ENCODE measurements at places on chromosomes 13 and 19.

DNA sequence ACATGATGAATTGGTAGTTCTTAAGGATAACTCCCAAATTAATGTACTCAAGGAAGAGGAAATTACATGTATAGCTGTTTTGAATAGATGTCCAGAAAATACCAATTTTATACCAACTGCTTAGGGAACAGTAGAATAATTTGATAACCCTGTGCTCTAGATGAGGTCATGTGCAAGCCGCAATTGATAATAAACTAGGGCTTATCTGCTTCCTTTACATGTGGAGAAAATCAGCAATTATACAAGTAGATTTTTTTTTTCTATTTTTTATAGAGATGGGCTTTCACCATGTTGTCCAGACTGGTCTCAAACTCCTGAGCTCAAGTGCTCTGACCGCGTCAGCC is 9.3 kb downstream of the TPT1 start:
- no peak for DNase-seq

DNA sequence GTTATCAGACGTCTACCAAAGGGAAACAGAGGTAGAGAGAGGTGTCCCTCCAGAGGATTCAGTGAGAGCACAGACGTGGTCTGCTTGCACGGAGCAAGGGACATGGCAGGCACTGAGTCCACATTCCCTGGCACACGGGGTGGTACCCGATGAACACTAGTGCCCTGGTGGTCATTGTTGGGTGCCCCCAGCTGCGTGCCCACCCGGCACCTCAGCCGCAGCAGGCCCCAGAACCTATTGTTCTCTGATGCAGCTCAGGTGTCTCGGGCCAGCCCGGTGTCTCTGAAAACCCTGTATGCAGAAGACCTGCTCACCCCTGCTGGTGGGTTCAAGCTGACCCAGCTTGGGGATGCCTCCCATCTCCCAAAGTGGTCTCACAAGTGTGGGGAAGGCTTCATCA is 11.9 kb downstream of the SUGP1 start:
- no peak for DNase-seq

DNA sequence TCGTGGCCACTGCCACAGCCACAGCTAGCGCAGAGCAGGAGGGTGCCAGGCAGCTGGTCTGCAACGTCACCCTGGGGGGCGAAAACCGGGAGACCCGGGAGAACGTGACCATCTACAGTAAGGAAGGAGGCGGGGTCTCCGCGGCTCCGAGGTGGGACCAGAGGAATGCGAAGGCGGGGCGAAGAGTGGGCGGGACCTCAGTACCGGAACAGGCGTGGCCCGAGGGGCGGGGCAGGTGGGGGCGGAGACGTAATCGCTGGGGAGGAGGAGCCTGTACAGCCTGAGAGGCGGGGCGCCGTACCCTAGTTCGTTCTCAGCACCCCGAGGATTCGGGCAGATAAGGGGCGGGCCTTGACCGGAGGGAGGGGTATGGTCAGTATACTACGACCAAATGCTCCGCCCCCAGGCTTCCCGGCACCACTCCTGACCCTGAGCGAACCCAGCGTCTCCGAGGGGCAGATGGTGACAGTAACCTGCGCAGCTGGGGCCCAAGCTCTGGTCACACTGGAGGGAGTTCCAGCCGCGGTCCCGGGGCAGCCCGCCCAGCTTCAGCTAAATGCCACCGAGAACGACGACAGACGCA is 2.5 kb downstream of the ICAM5 start:
- DNase-seq = peak; percentile 74

- DNase-seq = peak; percentile 81
Observed at GRCh38 chr13:29594303-29594709, 1.2 kb downstream of the SLC7A1 start.

DNA sequence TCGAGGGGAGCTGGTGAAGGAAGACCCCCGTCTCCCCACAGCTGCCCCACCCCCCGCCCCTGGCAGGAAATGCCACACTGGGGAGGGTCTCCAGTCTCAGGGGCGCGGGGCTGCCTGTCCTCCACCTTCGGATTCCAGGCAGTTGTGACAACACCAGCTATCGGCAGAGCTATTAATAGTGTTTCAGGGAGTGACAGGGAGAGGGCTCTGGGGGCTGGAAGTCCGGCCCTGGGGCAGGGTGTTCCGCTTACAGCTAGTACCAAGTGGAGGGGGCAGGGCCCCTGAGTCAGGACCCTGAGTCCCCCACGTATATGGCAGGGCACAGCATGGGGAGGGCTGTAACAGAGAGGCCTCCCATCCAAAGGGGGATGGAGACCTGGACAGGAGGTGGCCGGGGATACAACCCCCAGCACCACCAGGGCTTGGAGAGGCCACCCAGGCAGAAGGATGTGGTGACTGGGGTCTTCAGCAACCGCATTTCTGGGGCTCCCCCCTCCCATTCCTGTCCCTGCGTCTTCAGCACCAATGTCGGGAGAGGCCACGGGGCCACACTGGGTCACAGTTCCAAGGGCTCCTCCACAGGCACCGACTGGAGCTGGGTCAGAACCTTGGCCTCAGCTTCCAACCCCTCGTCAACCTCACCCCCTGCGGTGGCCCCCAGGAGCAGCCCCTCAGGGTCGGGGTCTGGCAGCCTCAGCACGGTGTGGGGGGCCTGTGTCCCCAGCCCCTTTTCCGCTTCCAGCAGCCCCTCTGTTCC is 3.9 kb downstream of the SIX5 start:
- no peak for DNase-seq

GRCh38 chr13:75512253-75512652 is 25.4 kb downstream of the COMMD6 start:
- DNase-seq = no peak

- DNase-seq = no peak
Observed at GRCh38 chr13:87087741-87088140, 583.4 kb upstream of the SLITRK5 start.

GRCh38 chr19:18073197-18073596 is 13.5 kb downstream of the IL12RB1 start:
- DNase-seq = no peak

DNA sequence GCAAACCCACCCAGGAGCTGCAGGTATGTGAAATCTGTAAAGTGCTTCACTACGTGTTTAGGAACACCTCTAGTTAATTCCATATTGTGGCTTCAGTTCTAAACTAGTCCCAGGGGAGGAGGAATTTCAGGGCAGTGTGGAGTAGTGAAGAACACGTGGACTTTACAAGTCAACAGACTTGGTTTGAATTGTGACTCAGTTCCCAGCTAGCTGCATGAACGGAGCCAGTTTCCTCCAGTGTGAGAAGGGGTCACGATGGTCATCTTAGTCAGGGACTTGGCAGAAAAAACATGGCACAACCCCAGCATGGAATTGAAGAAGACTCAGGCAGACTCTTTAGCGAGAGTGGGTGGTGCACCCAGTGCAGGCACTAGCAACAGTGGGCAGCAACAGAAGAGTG is 175.7 kb upstream of the UBL3 start:
- no peak for DNase-seq

DNA sequence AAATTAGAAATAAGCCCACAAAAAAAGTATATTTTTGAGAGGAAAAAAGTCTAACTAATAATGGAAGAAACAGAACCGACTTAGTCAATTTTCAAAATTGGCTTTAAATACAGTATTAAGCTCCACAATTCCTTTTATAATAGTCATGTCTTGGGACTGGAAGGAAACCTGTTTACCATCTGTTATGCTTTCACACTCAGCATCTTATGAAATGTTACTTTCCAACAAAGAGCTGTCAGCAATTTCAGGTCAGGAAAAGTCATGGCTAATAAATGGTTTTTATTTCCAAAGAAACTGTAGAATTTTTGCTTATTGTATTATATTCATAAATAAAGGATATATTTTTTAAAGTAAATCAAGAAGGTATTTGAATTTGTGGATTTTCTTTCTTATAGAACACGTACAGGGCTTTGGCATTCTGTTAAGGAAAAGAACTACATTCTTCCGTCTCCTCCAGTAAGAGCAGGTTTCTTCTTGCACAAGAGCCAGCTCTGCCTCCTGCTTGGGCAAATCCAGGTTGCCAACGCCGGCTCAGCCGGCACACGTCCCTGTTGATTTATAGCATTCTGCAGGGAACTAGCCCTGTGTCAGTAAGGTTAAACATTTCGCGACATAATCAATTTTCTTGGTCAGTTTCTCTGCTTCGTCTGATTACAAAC is 52.9 kb upstream of the GPR12 start:
- no peak for DNase-seq

DNA sequence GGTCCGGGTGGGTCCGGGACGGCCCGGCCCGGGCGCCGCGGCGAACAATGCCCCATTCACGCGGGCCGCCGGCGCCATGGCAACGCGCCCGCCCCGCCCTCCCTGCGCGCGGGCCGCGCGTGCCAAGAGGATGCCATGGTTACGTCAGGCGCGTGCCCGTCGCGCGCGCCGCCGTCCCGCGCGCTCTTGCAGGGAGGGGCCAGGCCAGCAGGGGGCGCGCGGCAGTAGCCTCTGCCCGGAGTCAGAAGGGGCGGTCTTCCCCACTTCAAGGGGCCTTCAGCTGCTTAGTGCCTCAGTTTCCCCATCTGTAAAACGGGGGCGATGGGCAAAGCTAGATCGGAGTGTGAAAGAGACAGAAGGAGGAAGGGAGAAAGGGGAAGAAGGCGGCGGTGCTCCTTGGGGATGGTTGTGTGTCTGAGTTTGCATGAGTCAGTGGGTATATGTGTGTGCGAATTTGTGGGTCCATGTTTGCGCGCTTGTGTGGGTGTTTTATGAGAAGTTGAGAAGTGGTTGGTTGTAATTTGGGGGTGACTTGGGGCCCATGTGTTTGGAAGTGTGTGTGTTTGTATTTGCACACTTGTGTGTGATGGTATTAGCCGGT is 11.6 kb upstream of the NFIX start:
- DNase-seq = peak; percentile 43

- DNase-seq = no peak
Observed at GRCh38 chr13:109271061-109271460, 515.3 kb downstream of the IRS2 start.

GRCh38 chr13:109314101-109314500 is 472.3 kb downstream of the IRS2 start:
- DNase-seq = no peak

- DNase-seq = no peak
Observed at GRCh38 chr13:89980896-89981295, 1366.6 kb upstream of the MIR17HG start.

DNA sequence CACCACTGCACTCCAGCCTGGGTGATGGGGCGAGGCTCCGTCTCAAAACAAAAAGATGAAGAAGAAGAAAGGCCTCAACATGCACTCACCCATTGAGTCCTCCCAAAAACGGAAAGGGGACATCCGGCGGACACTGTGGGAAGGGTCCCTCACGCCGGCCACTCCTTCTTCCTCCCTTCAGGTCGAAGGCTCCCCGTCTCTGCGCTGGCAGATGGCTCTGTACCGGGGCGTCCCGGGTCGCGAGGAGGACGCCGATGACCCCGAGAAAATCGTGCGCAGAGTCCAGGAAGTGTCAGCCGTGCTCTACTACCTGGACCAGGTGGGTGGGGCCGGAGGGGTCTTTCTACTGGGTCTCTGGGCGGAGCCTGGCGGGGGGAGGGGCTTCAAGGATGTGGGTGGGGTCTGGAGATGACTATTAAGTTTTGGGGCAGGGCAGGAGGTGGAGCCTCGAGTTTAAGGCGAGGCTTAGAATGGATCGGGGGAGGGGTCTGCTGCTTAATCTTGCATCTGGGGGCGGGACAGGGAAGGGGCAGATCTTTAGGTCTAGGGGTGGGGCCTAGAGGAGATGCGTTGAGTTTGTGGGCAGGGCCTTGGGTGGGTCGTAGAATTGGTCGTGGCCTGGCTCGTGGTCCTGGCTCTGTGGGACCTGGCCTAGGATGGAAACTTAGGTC is 90.2 kb downstream of the MAP4K1 start:
- DNase-seq = no peak

- DNase-seq = no peak
Observed at GRCh38 chr13:106362707-106363106, 172.8 kb downstream of the EFNB2 start.

- DNase-seq = no peak
Observed at GRCh38 chr19:16133818-16134217, 9.7 kb upstream of the HSH2D start.

DNA sequence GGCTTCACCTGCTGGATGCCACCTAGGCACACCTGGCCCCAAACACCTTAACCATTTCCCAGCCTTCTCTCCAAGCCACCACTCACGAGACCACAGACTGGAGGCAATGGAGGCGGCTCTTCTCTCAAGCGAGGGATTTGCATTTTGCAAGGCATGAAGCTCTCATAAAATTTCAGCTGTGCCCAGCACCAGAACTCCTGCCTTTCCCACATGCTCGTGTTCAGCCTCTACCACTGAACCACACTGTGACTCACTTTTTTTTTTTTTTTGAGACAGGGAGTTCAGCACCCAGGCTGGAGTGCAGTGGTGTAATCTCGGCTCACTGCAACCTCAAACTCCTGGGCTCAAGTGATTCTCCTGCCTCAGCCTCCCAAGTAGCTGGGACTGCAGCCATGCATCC is 10.6 kb downstream of the NANOS3 start:
- DNase-seq = peak; percentile 53

- no peak for DNase-seq
Observed at GRCh38 chr13:90757127-90757680, 590.3 kb upstream of the MIR17HG start.

DNA sequence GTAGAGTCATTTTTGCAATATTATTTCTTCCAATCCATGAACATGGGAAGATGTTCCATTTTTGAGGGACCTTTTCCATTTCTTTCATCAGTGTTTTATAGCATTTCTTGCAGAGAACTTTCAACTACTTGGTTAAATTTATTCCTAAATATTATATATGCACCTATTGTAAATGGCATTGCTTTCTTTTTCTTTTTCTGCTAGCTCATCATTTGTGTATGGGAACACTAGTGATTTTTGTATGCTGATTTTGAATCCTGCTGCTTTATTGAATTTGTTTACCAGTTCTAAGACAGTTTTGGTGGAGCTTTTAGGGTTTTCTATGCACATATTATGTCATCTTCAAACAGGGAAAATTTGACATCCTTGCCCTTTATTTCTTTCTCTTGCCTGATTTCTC is 7.2 kb upstream of the CYP4F2 start:
- DNase-seq = no peak

DNA sequence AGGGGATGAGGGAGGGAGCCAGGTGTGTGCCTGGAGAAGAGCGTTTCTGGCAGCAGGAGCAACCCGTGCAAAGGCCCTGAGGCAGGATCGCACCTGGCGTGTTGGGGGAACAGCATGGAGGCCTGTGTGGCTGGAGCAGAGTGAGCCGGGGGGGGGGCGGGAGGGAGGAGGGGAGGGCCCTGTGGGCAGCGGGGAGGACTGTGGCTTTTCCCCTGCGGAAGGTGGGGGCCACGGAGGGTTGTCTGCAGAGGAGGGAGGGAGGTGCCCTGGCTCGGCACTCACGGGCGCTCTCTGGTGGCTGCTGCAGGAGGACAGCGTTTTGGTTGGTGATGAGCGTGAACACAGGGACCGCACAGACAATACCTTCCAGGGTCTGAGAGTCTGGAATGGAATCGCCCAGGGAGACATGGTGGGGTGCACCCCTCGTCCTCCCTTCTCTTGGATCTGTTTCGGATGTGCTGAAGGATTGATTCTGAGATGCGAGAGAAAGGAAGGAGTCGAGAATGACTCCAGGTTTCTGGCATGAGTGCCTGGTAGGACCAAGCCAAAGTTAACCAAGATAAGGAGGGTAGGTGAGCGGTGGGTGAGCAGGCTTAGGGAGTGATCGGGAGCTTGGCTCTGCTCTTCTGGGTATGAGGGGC is 6.5 kb downstream of the RAB11B start:
- DNase-seq = peak; percentile 58

GRCh38 chr19:48742096-48742495 is 1.7 kb upstream of the RASIP1 start:
- no peak for DNase-seq

GRCh38 chr19:10379880-10380312 is 476 bp downstream of the TYK2 start:
- no peak for DNase-seq
